NCI-H1694 treated with DMSO at 0.1 percent for 48 hours (cell line): ENCODE measurements at places on chromosomes 12 and 14.
A peak's percentile ranks its signal among the peaks of the same experiment; 100 is the strongest.

- no peak for DNase-seq
Measured at GRCh38 chr12:13066459-13066858, 22.3 kb downstream of the FAM234B start.

GRCh38 chr14:24954700-24955037, 95.3 kb downstream of the STXBP6 start:
- DNase-seq = no peak

DNA sequence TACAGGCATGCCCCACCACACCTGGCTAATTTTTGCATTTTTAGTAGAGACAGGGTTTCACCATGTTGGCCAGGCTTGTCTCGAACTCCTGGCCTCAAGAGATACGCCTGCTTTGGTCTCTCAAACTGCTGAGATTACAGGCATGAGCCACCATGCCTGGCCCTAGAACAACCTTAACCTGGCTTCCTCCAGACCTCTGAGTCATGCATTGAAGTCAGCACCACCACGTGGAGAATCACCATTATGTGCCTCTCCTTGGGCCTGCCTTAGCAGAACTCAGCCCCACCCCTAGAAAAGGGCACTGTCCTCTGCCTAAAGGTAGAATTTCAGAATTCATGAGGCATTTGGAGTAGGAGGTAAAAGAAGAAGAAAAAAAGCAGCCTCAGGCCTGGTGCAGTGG, 49.0 kb downstream of the LIMA1 start:
- DNase-seq = no peak

DNA sequence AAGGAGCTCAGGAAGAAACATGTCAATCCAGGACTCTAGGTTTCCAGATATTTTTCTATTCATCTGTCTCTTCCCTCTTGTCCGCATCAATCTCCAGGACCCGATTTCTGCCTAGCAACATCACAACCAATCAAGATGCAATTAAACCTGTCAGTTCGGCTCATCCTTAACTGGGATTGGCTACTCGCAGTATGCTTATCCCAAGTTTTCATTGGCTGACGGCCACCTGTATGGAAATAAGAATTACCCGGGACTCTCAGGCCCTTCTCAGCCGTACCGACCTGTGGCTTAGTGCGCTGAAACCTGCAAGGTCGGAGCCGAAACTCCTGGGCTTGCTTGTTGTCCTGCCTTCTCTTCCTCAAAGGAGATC, 20.4 kb upstream of the ATP5MC2 start:
- DNase-seq = peak; percentile 4

GRCh38 chr12:41536813-41537490, 348.8 kb downstream of the PDZRN4 start:
- DNase-seq = no peak

DNA sequence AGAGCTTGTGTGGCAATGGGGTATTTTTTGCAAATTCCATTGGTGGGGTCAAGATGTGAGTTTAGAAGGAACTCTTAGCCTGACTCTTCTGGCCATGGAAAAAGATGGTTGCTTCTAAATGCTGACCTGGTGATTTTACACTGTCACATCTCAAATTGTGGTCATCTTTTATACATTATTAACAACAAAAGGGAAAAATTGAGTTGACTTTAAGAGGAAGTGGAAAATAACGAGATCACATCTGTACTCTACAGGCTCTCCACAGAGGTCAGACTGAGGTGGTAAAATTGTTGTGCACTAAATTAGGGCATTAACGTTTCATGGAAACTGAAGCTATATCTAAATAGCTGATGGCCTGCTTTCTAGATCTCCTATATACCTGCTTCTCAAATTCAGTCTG, 44.7 kb downstream of the PTPN11 start:
- no peak for DNase-seq

DNA sequence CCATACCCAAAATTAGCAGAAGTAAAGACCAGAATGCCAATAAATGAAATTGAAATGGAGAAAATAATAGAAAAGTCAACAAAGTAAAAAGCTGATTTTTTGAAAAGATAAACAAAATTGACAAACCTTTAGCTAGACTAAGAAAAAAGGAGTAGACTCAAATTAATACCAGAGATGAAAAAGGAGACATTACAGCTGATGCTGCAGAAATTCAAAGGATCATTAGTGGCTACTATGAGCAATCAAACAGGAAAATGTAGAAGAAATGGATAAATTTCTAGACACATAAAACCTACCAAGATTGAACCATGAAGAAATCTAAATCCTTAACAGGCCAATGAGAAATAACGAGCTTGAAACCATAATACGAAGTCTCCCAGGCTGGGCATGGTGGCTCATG, 34.8 kb upstream of the INSM2 start:
- DNase-seq = no peak

- DNase-seq = no peak
Measured at GRCh38 chr12:52086366-52086765, 6.9 kb downstream of the SMIM41 start.

DNA sequence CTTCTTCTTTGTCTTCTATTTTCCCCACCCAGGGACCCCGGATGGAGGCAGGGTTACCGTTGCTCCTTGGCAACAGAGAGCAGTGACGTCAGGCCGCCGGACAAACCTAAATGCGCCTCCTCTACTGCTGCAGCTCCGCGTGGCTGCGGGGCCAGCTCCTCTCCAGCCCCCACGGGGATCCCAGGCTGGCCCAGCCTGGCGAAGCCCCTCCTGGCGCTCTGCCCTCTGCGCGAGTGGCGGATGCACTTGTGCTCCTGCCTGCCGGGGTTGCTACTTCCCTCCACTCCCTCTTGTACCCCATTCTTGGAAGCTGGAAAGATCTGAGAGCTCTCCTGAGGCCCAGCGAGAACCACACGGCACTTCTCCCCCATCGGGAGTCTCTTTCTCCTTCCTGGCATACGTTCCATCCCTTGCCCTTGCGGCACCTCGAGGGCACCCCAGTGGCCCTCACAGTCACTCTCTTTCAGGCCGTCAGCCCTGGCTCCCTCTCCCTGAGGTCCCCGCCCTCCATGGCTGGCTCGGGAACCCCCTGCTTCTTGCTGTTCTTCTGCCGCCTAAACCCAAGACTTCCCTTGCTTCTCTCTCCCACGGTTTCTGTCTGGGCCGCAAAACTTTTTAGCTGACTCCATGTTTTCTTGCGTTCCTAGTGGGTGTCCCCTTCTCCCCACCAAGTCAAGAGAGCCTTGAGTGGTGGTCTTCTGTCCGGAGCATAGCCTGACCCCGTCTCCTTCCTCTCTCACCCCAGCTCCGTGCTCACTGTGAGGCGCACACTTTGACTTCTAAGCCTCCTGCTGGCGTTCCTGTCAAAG, 121.7 kb downstream of the PAPOLA start:
- DNase-seq = no peak

DNA sequence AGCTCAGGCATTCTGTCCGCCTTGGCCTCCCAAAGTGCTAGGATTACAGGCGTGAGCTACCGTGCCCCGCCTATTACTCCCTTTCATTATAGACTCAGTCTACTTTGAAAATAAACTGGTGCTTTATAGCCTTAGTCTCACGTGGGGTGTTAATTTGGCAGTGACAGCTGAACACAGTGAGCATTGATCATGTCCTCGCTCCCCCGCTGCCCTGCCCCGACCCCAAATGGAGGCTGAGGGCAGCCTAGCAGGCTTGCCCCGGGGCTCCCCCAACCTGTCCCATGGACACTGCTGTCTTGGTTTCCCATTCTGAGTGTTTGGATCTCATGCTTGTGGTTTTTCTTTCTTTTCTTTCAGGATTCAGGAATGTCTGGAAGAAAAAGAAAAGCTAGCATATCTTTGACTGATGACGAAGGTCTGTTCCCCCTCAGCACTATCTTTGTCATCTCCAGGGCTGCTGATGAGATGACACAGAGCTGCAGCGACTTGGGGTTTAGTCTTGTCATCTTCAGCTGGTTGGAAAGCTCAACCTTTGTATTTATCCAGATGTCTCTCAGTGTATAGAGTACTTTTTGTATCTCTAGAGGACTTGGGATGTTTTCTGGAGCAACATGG, 42.2 kb downstream of the EP400 start:
- DNase-seq = no peak

- DNase-seq = no peak
Measured at GRCh38 chr12:50196537-50196936, 29.4 kb upstream of the CERS5 start.

GRCh38 chr12:121467638-121468498, 68.0 kb downstream of the RNF34 start:
- no peak for DNase-seq

DNA sequence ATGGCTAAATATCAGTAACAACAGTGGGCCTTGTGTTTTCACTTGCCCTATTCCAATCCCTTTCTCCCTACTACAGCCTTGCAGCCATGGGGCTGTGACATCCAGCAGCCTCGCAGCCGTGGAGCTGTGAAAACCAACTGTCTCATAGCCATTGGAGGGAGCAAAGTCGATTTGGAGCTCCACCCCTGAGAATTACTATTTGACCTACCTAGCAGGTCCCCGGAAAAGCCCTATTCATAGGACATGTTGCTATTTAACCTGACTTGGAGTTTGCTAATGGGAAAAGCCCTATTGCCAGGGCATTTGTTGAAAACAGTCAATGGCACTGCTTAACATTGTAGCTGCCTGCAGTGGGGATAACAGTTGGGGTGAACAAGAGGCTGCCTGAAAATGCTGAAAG, 33.3 kb downstream of the ERG28 start:
- no peak for DNase-seq

GRCh38 chr14:81453166-81453766, 53.1 kb upstream of the STON2 start:
- DNase-seq = peak; percentile 92

GRCh38 chr12:76990716-76991115, 74.7 kb downstream of the E2F7 start:
- DNase-seq = no peak

DNA sequence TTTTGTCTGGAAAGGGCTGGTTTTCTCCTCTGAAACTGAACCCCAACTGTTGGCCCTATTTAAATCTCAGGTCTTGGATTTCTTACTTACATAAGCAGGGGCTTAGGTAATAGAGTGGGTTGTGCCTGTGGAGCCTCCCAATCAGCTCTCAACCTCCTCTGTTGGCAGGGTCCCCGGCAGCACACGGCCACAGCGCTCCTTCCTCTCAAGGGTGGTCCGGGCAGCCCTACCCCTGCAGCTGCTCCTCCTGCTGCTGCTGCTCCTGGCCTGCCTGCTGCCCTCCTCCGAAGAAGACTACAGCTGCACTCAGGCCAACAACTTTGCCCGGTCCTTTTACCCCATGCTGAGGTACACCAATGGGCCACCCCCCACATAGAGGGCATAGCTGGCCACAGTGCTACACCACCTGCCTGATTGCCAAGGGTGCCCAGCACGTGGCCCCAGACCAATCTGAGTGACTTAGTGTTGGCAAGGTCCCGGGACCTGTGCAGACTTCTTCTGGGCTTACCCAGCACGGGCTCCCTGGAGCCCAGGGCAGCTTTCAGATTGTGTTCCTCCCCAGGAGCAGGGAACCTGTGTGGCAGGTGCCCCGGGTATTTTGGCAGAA, 68.9 kb downstream of the ESR2 start:
- DNase-seq = no peak
